ENCODE measurements at places on chromosomes 3 and 15.

GRCh38 chr3:5056111-5056391 lies 66.0 kb upstream of the ARL8B start:
- DNase-seq, result no peak

DNA sequence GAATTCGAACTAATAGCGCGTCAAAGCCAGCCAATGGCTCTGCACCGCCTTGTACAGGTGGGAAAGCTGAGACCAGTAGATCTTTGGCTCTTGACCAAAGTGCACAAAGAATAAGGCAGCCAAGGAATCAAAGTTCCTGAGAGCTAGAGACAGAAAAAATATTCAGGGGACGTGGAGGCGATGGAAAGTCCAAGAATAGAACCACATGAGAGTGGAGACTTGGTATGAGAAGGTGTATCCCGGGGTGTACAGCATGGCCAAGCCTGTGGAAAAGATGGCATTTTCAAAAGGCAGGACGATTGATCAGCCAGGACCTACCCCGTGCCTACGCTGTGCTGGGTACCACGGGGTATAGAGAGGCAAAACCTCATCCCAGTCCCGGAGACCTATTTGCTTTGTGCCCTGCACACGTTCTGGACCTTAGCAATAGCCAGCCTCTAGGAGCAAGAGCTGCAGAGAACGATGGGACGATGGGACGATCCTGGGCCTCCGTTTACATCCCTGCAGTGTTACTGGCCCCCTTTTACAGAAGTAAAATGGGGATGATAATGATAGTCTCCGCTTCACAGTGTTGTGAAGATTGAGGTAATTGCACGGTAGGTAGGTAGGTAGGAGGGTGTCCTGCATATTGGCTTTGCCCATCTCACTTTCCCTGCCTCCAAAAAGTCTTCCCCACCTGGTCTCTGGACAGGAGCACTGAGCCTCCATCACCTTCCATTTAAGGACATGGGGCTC lies 583 bp upstream of the RBSN start:
- no peak for DNase-seq

DNA sequence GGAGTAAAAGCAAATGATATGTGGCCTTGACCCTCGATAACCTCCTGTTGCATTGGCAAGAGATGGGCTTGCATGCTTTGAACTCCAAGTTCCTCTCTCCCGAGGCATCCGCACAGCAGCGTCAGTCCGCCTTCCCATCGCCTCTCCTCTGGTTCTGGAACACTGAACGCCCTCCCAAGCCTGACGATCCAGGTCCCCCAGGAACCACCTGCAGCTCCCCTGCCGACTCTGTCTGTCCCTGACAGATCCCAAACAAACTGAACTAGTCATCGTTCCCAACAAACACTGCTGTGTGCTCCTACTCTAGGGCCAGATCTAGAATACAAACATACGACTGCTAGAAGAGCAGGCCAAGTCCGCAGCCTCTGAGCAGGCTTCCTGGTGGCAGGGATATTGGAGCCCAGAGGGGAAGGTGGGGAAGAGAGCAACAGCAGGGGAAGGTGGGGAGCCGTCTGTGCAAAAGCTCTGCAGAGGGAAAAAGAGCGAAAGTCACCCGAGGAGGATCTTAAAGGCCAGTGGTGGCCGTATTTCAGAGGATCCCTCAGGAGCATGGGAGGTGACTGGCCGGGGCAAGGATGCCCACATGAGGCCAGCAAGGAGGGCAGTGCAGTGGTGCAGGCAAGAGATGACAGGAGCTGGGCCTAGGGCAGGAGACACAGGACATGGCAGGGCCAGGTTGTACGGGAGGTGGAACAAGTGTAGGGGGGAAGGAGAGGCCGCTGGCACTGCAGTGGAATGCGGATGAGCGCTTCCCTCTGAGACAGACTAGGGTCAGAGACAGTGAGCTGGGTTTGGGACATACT lies 50.8 kb downstream of the PCSK6 start:
- no peak for DNase-seq

DNA sequence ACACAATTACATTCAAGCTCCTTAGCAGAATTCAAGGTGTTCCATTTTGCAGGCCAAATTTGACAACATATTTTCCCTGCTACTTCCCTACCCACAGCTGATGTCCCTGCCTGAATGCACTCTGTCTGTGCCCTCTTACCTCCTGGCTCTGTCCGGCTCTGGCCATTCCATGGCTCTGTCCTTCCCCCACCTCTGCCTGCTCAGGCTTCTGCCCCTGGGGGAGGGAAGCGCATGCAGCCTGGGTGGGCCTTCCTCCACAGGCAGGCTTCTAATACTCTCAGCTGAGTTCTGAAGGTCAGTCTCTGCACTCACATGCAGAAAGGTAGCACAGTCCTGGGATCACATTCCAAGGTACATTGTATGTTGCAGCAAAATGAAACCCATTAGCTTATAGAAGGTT lies 113.6 kb upstream of the CACNA2D3 start:
- no peak for DNase-seq

DNA sequence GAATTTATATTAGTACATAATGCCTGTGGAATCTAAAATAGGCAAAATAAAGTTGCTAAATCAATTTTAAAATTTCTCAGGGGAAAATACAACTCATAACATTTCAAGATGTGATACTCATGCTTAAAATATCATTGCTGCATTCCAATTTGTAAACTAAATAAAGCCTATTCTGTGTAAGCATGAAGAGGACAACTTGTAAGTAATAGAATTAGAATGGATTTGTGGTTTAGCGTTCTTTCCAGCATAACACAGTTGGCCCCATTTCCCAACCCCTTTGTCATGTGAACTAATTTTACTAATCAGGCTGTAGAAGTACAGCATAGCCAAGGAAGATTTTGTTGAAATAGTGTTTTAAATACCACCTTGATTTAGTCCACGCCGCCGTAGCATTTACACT lies 437.2 kb downstream of the SI start:
- DNase-seq, result peak; percentile 52

GRCh38 chr15:77481670-77482069 lies 61.0 kb downstream of the HMG20A start:
- DNase-seq, result peak; percentile 65

DNA sequence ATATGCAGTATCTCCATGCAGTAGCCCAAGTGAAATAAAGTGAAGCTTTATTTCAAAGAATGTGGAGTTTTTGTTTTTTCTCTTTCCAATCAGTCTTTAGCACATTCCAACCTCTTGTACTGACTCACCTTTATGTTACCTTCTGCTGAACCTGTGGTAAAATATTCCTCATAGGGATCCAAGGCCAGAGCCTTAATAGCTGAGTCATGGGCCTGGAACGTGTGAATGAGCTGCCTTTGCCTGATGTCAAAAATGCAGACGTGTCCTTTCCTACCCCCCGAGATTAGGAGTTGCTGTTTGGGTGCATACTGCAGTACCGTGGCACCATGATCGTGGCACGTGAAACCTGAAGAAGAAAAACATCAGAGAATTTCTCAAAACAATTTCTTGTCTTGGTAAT lies 108.5 kb downstream of the GLDN start:
- DNase-seq, result no peak

GRCh38 chr3:115019900-115020299 lies 127.2 kb downstream of the ZBTB20 start:
- DNase-seq, result no peak

GRCh38 chr15:34336991-34337556 lies 507 bp downstream of the SLC12A6 start:
- no peak for DNase-seq

- DNase-seq, result no peak
These were observed 58.0 kb downstream of the CHAC1 start for GRCh38 chr15:41011055-41011815.

- DNase-seq, result no peak
These were observed 82.7 kb downstream of the ABHD5 start for GRCh38 chr3:43773273-43774094.

DNA sequence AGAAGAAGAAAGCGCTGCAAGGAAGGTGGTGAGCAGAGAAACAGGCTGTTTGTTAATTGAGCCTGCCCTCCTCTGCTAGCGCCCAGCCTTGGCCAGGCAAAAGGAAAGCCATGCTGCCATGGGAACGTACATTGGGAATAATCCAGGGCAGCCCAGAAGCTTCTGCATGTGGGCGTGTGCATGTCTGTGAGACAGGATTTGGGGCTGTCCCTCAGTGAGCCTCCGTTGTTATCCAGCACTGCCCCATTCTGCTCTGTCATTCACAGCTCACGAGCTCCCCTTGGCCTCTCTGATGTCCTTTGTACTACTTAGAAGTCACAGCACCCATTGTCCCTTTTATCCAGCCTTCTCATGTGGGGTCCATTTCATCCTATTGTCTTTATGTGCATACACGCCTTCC lies 239.1 kb upstream of the ROPN1 start:
- no peak for DNase-seq

DNA sequence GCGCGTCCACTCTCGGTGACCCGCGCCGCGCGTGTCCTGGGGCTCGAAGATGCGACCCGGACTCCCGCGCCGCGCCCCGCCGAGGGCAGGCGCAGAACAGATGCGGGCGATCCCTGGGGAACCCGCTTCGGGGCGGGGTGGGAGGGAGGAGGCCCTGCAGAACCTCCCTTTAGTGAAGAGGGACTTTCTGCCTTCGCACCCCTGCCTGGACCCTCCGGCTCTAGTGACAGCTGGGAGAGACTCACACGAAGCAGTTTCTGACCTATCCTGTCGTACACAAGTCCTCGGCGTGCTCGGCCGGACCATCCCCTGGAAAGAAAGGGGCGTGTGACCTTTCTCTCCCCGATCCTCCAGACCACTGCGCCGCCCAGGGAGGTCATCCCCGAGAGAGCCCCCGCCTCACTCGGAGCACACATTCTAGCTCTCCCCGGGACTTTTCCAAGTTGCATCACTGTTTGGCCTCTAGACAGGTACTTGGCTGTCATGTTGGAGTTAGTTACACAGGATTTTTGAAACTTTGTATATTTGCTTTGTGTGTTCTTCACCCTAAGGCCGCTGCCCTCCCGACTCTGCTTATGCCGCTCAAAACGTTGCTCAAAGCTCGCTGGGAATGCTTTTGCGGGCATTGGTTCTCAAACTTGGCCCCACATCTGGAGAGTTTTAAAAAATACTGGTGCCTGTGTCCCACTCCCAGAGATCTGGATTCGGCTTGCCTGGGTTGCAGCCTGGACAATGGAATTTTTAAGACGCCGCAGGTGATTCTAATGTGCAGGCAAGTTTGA lies 582 bp downstream of the CGNL1 start:
- no peak for DNase-seq

DNA sequence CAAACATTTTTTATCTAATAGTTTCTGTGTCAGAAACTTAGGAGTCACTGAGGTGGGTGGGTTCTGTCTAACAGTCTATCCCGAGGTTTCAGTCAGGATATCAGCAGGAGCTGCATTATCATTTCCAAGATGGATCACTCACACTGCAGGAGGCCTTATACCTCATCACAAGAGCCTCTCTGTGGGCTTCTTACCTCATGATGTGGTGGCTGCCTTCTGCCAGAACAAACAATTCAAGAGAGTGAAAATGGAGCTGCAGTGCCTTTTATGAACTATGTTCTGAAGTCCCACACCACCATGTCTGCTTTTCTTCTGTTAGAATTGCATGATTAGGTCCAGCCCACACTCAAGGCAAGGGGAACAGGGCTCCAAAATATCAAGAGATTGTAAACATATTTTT lies 27.9 kb downstream of the RFX7 start:
- DNase-seq, result peak; percentile 81

DNA sequence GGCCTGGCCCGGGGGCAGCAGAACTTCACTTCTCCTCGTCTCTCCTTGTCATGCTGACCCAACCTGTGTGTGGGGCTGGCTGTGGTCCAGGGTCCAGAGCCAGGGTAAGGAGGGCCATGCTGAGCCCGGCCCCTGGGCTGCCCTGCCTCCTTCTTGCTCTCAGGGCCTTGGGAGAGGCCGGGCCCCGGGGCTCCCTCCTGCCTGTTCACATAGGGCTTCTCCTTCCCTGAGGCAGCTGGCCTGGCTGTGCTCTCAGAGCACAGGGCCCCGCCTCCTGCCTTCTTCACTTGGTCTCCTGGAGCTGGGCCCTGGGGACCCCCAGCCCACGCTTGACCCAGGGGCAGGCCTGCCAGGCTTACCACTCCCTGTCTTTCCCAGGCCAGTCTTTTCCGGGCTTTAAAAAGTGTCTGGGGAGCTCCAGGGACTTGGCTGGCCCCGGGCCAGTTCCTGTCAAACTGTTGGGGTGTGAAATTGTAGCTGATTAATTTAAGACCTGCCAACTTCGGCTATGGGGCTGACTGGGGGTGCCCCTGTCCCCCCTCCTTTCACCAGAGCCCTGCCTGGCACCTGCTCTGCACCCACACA lies 11.8 kb downstream of the PLXNA1 start:
- DNase-seq, result peak; percentile 56

GRCh38 chr15:42918047-42918446 lies 2.5 kb downstream of the TTBK2 start:
- DNase-seq, result no peak

- DNase-seq, result no peak
These were observed 67.0 kb downstream of the PPCDC start for GRCh38 chr15:75090388-75090734.

DNA sequence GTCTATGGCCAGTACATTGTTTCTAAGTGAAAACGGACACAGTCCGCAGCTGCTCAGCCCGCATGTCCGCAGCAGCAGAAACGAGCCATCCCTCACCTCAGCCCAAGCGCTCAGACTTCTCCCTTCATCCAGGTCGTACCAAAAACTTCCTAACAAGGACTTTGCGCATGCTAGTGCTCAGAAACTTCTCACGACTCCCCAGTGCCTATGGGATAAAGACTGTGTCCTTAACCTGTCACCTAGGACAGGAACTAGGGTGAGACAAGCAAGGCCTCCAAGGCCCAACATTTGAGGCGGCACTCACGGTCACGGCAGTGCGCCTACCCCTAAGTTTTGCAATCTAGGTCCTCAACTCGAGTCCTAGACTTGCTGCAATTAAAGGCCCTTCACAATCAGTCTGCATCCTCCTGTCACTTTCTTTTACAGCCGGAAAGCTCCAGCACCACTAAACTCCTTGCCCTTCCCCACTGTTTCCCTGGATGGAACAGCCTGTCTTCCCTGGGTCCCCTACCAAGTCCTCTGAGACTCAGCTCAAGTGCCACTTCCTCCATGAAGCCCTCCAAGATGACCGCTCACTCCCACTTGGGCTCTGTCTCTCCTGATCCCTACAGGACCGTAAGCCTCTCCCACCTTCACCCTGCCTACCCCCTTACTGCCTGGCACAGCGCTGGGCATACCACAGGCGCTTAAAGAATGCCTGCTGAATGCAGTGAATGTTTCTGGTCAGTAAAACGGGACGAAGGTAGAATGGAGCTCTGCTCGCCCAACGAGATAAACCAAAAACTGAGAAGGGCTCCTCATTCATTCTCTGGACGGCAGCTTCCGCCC lies 1.2 kb downstream of the CLN6 start:
- peak; percentile 27 for DNase-seq

GRCh38 chr3:119240101-119240590 lies 532 bp downstream of the B4GALT4 start:
- DNase-seq, result no peak

GRCh38 chr3:8959668-8960067 lies 3.6 kb downstream of the RAD18 start:
- no peak for DNase-seq

- peak; percentile 49 for DNase-seq
These were observed 650 bp downstream of the PYGO1 start for GRCh38 chr15:55587321-55588069.

Data from fibroblast of mammary gland (primary cell).